ENCODE measurements at places on chromosomes 7 and 10. TPM values are rescaled to one million over a fixed set of nuclear protein-coding genes. Genes with fewer than 3 reads are reported as not detected.
A peak's percentile ranks its signal among the peaks of the same experiment; 100 is the strongest.

DNA sequence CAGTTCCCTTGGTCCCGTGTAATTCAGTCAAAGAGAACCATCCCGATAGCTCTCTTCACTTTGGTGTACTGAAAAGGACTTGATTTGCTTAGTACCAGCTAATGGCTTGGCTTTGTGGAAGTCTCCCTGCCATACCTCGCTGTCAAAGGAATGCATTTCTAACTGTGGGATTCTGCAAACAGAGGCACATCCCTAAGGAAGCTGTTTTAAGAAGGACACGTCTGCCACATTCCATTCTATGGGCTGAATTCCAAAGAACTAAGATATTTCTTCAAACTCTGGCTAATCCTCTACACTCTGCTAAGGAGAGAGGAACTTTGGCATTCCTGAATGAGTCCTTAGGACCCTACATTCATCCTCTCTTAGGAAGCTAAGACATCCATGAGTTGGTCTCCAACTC lies 327.9 kb downstream of the SFMBT2 start:
- no peaks in the 10 kb centered on the region for H3K36me3 ChIP-seq
- no peak overlapping the region for H3K27ac ChIP-seq
- H3K4me3 ChIP-seq: no peak overlapping the region
- H3K27me3 ChIP-seq: no peaks in the 10 kb centered on the region

DNA sequence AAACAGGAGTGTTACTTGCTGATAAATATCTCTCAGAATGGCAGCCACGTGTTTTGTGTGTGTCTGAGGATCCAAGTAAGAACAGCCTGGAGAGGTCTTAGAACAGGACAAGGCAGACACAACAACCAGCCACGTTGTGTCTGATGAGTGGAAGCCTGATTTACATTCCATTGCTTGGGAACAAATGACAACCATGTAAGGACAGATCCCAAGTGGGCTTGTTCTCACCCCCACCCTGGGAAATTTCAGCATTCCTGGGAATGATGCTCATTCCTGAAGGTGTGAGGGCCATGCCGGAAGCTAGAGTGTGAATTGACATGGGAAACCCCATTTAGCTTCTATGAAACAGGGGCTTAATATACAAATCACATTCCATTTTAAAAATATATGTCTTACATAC lies 35.9 kb downstream of the IL6 start:
- no peak overlapping the region for H3K27ac ChIP-seq
- no peak for DNase-seq
- H3K27me3 ChIP-seq: no peaks in the 10 kb centered on the region
- no peaks in the 10 kb centered on the region for H3K36me3 ChIP-seq

NMT2 gene
- 14.6 TPM for total RNA-seq

SLC13A4 gene
- total RNA-seq: not detected

DNA sequence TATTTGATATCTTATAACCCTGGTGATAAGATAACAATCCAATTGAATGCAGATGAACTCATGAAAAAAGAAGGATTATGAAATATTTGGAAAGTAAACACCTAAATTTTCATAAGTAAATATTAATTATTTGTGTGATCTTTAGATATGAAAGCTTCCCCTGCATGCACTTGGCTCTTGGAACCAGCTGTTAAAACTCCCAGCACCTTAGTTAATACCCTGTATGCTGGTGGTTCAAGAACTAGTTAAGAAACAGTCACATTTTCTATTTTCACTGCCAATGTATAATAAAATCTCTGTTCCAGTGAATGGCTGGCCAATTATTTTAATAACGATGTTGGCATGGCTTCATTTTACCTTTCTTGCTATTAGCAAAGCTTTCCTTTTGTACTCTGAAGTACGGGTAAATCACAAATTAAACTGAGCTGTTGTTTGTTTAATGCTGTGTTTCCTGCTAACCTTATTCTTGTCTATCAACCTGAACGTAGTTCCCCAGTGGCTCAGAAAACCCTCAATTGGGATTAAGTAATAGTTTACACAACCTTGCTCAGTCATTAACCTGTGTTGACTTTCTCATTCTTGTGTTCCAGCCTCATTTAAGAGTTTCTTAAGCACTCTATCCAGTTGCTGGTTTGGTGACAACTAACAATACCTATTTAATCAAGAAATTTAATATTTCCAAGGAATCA lies 38.9 kb downstream of the MET start:
- H3K27me3 ChIP-seq: no peaks in the 10 kb centered on the region
- DNase-seq: no peak
- no peaks in the 10 kb centered on the region for H3K4me1 ChIP-seq
- H3K27ac ChIP-seq: no peak overlapping the region
- no peaks in the 10 kb centered on the region for H3K36me3 ChIP-seq

DNA sequence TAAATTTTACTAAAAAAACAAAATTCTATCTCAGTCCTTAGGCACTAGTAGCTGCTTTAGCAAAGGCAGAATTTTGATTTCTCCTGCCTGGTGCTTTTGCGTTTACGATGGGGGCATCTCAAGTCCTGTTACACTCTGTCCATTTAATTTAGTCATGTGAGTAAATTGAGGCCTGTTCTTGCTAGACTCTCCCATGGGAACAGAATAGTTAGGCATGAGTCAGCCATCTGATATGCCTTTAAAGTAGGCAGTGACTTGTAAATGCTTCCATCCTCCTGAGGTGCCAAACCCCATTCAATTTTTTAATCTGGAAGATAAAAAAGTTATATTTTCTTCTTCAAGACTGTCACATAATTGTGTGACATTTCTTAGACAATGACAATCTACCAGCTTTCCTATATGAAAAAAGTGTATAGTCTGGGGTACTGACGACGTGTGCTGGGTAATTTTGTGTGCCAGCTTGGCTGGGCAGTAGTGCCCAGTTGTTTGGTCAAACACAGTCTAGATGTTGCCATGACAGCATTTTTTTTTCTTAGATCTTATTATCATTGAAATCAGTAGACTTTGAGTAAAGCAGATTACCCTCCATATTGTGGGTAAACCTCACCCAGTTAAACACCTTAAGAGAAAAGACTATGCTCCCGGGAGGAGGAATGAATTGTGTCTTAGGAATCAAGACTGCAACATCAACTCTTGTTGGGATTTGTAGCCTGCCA lies 603.4 kb downstream of the SORCS1 start:
- no peaks in the 10 kb centered on the region for H3K4me1 ChIP-seq
- no peak overlapping the region for H3K4me3 ChIP-seq
- no peak overlapping the region for H3K27ac ChIP-seq

SPOCK2 gene
- total RNA-seq: 58.6 TPM

- peaks cover 19% of the 10 kb centered on the region for H3K4me1 ChIP-seq
- H3K27ac ChIP-seq: no peak overlapping the region
- DNase-seq: no peak
- no peaks in the 10 kb centered on the region for H3K27me3 ChIP-seq
These were observed 201.2 kb upstream of the PRKCQ start for GRCh38 chr10:6781133-6781770.

- H3K4me3 ChIP-seq: no peak overlapping the region
- no peaks in the 10 kb centered on the region for H3K27me3 ChIP-seq
- DNase-seq: no peak
- no peak overlapping the region for H3K27ac ChIP-seq
- H3K4me1 ChIP-seq: no peaks in the 10 kb centered on the region
These were observed 53.0 kb downstream of the KLRG2 start for GRCh38 chr7:139430443-139430842.

DNA sequence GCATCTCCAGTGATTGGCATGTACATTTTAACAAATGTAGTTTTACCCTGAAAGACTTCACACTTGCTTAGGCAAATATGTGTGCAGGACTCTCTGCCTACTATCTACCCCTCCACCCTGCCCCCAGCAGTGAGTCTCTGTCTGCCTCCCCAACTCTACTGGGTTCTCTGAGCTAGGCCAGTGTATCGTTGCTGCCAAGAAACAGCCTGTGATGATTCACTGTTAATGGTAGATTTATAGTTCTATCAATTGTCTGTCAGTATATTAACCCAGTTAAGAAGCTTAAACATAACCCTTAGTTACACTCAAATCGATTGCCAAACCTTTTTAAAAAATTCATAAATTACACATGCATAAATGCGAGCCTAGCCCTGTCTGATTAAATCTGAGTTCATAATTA lies 137.0 kb downstream of the SND1 start:
- no peaks in the 10 kb centered on the region for H3K4me1 ChIP-seq
- no peak for DNase-seq
- no peaks in the 10 kb centered on the region for H3K27me3 ChIP-seq
- no peak overlapping the region for H3K4me3 ChIP-seq
- H3K27ac ChIP-seq: no peak overlapping the region

GRCh38 chr10:28661035-28661434 lies 16.3 kb upstream of the BAMBI start:
- no peak overlapping the region for H3K27ac ChIP-seq
- no peak overlapping the region for H3K4me3 ChIP-seq
- no peaks in the 10 kb centered on the region for H3K36me3 ChIP-seq
- peaks cover 22% of the 10 kb centered on the region for H3K27me3 ChIP-seq
- H3K4me1 ChIP-seq: no peaks in the 10 kb centered on the region

OR2A42 gene
- total RNA-seq: 0.46 TPM

DNA sequence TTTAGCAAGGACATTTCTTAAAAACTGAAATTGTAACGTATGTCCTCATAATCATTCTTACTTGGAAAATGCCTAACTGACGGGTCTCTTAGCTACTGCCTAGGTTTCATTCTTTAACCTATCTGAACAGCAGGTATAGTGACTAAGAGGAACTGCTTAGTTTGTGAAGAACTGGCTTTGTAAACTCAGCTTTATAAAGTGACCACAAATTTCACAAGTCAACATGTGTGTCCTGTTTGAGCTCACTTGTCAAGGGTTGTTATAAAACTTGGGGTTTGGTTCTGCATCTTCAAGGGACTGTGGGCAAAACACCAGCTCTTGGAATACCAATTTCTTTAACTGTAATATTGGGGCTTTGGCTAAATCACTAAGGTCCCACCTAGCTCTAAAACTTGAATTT lies 32.2 kb downstream of the MRPS33 start:
- peak overlapping the region; percentile 10 for H3K27ac ChIP-seq
- DNase-seq: no peak
- no peak overlapping the region for H3K4me3 ChIP-seq
- H3K4me1 ChIP-seq: no peaks in the 10 kb centered on the region
- H3K27me3 ChIP-seq: no peaks in the 10 kb centered on the region

DNA sequence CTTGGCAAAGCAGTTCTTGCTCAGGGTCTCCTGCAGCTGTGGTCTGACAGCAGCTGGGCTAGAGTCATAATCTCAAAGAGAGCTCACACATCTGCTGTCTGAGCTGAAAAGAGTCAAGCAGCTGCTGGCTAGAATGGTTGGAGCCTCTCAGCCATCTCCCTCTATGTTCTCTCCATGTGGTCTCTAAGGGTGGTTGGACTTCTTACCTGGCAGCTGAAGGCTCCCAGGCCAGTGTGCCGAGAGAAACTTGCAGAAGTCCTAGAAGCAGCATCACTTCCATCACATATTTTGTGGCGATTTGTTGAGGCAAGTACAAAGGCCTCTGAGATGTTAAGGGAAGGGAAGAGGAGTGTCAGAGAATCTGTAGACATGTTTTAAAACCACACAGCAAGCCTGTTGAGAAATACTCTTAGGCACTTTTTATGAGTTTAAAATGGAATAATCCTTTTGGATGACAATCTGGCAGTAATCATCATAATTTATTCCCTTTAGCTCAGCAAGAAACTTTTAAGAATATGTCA lies 93.2 kb downstream of the REEP3 start:
- H3K27ac ChIP-seq: no peak overlapping the region
- no peaks in the 10 kb centered on the region for H3K4me1 ChIP-seq
- H3K36me3 ChIP-seq: no peaks in the 10 kb centered on the region
- no peak overlapping the region for H3K4me3 ChIP-seq
- H3K27me3 ChIP-seq: no peaks in the 10 kb centered on the region
- DNase-seq: no peak

MYL10 gene
- not detected for total RNA-seq

NFE2L3 gene
- total RNA-seq: 11.2 TPM
